CD4-positive, alpha-beta T cell treated with Interleukin-15 for 4 hours (primary cell): ENCODE measurements at places on chromosomes 1 and 21.
A peak's percentile ranks its signal among the peaks of the same experiment; 100 is the strongest.

DNA sequence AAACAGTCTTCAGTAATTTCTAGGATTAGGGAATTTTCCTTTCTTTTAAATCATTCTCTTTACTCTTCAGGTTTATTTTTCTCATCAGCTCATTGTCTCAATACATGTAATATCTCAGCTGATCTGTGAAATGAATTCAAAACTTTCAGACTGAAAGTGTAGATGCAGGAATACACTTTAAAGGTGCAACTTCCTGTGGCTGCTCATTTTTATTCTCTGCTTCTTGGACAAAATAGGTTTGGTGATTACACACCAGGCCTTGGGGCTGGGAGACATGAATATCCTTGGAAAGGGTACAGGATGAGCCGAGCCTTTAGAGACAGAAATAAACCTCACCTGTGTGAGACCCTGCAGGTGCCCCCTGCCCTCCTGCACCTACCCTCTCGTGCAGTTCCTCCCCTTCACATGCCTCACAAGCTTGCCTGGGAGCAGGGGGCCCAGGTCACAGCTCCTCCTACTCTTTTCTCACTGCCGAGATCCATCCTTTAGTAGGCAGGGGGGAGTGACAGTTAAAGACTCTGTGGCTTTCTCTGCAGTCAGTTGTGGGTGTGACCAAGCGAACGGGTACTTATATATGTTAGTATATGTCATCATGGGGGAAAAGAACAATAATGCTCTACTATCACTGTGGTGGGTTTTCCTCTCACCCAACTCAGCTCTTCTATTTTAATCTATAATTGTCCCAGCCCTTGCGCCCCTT, 23.6 kb downstream of the XCL2 start:
- peak; percentile 37 for DNase-seq

DNA sequence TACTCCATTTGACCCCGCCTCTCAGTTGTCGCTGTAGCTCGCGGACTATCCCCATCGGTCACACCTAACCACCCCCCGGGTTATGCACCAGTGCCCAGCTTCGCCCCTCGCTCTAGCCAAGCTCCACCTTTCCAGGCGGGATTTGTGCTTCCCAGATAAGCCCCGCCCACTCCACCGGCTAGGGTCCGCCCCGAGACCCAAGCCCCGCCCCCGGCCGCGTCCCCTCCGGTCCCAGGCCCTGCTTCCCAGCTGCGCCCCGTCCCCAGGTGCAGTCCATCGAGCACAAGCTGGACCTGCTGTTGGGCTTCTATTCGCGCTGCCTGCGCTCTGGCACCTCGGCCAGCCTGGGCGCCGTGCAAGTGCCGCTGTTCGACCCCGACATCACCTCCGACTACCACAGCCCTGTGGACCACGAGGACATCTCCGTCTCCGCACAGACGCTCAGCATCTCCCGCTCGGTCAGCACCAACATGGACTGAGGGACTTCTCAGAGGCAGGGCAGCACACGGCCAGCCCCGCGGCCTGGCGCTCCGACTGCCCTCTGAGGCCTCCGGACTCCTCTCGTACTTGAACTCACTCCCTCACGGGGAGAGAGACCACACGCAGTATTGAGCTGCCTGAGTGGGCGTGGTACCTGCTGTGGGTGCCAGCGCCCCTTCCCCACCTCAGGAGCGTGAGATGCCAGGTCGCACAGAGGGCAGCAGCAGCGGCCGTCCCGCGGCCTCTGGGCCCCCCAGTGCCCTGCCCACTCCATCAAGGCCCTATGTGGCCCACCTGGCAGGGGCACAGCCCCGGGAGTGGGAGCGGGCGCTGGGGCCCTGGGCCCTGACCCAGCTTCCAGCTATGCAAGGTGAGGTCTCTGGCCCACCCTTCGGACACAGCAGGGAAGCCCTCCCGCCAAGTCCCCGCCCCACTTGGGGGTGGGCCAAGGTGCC, 23.9 kb downstream of the CITED4 start:
- no peak for DNase-seq

GRCh38 chr1:5623399-5623798, 368.8 kb downstream of the NPHP4 start:
- no peak for DNase-seq

DNA sequence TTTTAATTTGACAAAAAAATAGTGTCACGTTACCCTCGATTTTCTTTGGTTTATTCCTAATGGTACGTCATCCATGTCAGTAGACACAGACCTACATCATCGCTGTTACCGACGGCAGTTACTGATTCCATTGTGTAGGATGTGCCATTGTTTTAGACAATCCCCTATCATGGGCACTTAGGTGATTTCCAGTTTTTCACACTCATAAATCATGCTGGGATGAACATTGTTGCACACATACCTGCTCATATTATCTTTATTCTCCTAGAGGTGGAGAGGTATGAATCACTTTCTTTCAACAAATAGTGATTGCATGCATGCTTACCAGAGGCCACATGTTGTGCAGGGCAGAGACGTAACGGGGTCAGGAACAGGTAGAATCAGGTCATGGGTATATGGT, 79.7 kb upstream of the EFHD2 start:
- no peak for DNase-seq

DNA sequence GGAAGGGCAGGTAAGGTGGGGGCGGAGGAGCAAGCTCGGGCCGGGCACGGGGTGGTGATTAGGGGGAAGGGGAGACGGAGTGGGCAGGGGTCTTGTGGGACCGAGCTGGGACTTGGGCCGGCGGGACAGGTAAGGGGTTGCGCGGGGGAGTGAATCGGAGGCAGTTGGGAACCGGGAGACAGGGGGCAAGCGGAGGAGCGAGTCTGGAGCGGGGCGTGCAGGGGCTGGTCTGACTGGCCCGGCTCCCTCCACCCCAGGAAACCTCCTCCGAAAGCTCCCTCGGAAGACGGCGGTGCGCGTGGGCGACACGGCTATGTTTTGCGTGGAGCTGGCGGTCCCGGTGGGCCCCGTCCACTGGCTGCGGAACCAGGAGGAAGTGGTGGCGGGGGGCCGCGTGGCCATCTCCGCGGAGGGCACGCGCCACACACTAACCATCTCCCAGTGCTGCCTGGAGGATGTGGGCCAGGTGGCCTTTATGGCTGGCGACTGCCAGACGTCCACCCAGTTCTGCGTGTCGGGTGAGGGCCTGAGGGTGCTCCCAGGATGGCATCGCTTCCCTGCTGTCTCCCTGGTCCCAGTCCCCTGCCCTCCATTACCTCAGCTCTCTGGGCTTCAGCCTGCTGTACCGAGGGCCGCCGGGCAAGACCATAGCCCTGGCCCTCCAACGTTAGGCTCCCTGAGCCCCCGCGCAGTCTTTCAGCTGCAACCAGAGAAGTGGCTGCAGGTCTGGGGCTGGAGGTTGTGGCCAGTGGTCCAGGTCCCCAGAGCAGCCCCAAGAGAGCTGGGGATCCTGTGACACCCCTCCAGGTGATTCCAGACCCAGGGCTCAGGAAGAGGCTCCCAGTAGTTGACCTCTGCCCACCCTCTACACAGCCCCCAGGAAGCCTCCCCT, 6.3 kb downstream of the OBSCN start:
- no peak for DNase-seq

- DNase-seq: no peak
Measured at GRCh38 chr1:5684791-5685190, 307.4 kb downstream of the NPHP4 start.

- DNase-seq: no peak
Measured at GRCh38 chr1:6965083-6965934, 180.1 kb downstream of the CAMTA1 start.

DNA sequence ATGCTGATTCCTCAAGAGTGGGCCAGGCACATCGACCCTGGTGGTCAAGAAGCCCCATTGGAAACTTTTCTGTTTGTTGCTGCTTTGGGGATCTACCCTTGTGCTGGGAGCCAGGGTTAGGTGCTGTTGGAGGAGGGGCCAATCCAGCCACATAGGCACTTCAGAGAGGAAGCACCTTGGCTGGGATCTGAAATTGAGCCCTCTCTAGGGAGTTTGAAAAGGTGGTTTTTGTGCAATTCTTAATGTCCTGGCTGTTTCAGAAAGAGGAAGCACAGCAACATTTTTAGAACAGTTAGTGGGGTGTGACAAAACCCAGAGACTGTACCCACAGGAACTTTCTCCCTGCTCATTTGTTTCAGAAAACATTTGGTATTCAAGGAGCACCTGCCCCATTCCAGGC, 17.2 kb upstream of the BEND5 start:
- DNase-seq: no peak
